ENCODE measurements at places on chromosomes 2 and 18.

- no peak for DNase-seq
Measured at GRCh38 chr18:45253056-45253565, 362.2 kb upstream of the SLC14A2 start.

- DNase-seq = no peak
Measured at GRCh38 chr2:119064567-119064966, 94.0 kb downstream of the C1QL2 start.

- peak; percentile 71 for DNase-seq
Measured at GRCh38 chr2:46909771-46910419, 5.7 kb downstream of the MCFD2 start.

GRCh38 chr2:70796262-70796661 is 5.8 kb upstream of the FIGLA start:
- no peak for DNase-seq

GRCh38 chr2:9508931-9509330 is 34.6 kb downstream of the IAH1 start:
- no peak for DNase-seq

GRCh38 chr2:205796805-205797313 is 114.6 kb downstream of the NRP2 start:
- DNase-seq = no peak

DNA sequence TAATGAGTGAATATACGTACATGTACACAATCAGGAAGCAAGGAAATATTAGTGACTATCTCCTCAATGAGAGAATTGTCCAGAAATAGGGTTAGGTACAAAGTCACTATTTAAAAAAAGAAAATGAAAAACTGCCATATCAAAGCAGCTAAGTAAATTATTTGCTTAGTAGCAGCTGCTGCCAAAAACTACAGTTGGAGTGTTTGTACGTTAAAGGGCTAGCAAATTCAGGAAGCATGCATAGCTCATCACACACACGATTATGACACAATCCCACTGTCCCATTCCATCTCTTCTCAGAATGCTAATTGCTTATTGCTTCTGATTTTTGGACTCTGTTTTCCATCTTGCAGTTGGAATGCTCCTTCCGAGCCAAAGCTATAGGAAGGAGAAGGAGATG is 2012.5 kb upstream of the LRRTM1 start:
- no peak for DNase-seq

DNA sequence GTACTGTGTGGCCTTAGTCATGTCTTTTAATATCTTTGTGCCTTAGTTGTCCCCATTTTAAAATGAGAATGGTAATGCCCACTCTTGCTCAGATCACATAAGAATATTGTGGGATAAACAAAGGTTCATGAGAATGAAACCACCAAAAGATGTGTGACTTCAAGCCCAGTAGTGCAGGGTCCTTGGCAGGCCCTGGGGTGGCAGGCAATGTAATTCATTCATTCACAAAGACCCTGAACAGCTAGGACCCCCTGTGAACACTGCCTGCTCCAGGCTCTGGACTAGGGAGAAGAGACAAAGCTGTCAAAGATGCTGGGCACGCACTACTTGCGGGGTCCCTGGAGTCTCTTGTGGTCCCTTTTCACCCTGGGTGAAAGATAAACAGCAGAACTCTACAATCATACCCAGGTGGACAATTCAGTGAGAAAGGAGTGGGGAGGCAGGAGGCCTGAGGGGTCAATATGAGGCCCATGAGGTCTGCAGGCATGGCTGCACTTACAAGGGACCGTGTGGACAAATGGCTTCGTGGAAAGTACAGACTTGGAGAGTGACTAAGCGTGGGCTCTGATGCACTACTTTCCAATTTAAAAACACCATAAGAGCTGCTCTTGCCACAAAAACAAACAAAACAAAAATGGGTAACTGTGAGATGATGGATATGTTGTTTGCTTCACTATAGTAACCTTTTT is 136.1 kb downstream of the SMAD7 start:
- DNase-seq = no peak

DNA sequence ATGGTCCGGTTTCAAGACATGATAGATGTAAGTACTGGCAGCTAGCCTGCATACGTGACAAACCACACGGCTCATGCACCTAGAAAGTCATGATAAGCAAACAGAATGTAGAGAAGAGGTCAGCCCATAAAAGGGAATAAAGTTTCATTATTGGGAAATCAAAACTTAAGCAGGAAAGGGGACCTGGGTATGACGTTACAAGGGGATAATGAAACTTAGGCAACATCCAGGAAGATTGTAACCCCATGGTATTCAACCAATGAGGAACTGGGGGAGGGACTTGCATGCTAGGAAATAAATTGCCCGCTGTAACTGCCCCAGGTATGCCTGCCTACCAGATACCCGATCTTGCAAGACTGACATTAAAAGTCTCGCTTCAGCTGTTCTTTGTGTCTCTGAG is 1679.0 kb downstream of the SUCLG1 start:
- DNase-seq = no peak

- no peak for DNase-seq
Measured at GRCh38 chr2:238084761-238085160, 15.4 kb upstream of the ESPNL start.

- no peak for DNase-seq
Measured at GRCh38 chr2:199851883-199852282, 891 bp upstream of the FTCDNL1 start.

DNA sequence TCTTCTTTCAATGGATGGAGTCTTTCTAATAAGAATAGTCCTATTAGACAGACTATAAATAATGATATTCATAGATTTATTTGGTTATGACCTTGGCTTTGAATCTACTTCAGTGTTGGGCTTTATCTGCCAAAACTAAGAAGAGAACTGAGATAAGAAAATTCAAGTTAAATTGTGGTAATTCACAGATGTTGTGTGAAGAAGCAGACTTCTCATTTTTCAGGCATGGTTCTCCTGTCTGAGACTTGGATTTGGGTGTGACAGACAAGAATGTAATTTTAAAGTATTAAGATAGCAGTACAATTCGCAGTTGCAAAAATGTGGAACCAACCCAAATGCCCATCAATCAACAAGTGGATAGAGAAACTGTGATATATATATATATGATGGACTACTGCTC is 124.7 kb downstream of the QPCT start:
- no peak for DNase-seq

GRCh38 chr2:194411221-194411620 is 1245.8 kb upstream of the SLC39A10 start:
- no peak for DNase-seq

- DNase-seq = no peak
Measured at GRCh38 chr18:58136879-58137278, 92.9 kb downstream of the NEDD4L start.

GRCh38 chr2:100365434-100365833 is 43.1 kb upstream of the LONRF2 start:
- peak; percentile 74 for DNase-seq

DNA sequence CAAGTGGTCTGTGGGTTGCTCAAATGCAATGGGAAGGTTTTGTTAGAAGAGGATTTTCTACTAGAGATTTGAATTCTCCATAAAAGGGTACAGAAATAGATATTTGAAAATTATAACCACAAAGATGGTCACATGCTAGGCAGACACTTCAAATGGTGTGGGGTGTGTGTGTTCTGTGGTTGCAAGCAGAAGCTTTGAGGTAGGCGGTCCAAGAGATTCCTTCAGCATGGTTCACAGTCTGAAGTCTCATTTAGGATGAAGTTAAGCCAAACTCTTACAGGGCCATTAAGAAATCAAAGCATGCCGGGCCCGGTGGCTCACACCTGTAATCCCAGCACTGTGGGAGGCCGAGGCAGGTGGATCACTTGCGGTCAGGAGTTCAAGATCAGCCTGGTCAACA is 38.3 kb upstream of the RMDN2 start:
- DNase-seq = no peak
